ENCODE measurements at places on chromosomes 5 and 9.

DNA sequence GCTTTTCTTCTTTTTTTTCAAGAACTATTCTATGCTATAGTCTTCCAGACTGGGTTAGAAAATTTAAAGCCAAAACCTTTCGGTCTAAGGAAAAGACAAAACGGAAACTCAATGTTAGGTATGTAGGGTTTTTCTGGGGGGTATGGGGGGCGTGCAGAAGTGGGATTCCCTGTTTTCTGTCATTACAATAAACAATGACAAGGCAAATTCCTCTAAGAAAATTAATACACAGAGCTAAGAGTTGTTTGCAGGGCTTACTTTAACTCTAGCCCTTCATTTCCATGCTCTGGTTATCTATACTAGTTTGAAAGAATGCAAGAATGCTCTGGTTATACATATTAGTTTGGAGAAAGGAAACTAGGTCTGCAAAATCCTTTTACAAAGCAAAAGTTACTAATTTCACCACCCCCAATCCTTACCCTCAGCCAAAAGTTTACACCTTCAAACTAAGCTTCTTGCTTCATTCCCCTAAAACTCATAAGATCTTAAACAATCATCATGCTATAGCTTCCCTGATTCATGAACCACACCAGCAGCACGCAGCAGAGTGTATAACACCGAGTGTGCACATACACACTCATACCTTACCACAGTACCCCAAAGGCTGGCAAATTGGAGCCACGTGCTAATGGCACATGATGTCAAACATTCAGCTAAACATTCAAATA, 89.1 kb upstream of the NR5A1 start:
- DNase-seq = no peak

- no peak for DNase-seq
These were observed 42.7 kb downstream of the SVEP1 start for GRCh38 chr9:110536822-110537221.

GRCh38 chr5:91183743-91184142, 199.4 kb downstream of the ARRDC3 start:
- DNase-seq = no peak

GRCh38 chr5:117594166-117594565, 1019.5 kb upstream of the SEMA6A start:
- no peak for DNase-seq

GRCh38 chr5:72355706-72356299, 35.6 kb downstream of the PTCD2 start:
- no peak for DNase-seq
